ENCODE measurements at places on chromosomes 4 and X.

DNA sequence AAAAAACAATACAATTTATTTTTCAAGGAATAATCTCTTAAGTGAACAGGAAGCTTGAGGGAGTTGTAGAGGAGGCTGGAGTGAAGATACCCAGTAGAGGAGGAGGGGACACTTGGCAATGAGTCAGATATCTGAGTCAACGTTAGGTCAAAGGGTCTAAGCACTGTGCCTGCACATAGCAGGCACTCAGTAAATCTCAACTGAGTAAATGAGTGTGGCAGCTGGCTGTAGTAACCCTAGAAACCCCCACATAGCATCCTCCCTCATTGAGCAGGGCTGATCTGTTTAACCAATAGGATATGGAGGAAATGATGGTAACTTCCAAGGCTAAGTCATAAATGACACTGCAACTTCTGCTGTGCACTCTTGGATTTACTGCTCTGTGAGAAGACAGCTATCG is 186.0 kb upstream of the FAM241A start:
- DNase-seq: no peak

DNA sequence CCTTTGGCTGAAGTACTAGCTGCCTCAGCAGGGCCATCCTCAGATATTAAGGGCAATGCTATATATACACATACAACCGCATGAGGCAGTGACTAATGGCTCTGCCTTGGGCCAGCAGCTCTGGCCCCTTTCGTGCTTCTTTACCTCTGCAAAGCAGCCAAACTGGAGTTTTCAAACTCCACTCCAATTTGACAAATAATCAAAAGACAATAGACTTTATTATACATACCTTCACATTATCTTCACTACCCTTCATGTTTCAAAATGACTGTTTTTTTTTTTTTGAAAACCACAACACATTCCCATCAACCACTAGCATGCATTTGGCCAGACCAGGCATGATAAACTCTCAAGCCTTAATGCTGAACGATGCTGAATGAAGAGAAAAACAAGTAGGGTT is 187.7 kb downstream of the ENOX2 start:
- no peak for DNase-seq

- DNase-seq: no peak
Measured at GRCh38 chr4:155667568-155668511, 1.2 kb downstream of the GUCY1A1 start.

GRCh38 chr4:168683595-168683994 is 186.7 kb downstream of the PALLD start:
- no peak for DNase-seq

DNA sequence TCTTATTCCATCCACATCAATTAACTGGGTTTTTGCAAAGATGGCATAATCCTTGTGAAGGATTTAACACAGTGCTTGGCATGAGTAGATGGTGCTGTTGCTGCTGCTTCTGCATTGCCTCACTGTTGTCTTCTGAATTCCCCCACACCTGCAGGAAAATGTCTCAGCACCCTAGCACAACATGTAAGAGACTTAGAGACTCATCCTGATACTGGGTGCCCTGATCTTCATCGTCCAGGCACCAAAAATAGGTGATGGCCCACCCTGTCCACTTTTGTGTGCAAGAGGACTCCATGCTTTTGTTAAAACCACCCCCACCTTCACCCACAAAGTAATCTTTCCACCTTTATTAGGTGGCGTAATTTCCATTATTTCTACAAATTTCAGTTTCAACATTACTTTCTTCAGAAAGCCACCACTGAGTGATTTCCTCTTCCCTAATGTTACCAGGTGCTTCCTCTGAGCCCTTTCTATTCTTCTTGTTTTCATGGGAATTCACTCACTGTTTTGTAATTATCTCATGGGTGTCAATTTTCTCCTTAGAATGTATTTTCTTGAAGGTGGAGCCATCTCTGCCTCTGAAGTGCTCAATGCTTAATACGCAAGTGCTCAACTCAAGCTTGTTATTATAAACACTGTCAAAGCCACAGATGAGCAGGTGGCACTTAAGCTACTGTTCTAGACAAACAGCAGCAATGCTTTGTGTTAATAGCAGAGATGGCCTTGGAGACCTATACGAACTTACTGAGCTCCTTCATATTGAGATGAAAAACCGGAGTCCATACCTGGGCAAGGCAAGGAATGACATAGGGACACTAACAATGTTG is 89.5 kb downstream of the HS3ST1 start:
- DNase-seq: no peak

DNA sequence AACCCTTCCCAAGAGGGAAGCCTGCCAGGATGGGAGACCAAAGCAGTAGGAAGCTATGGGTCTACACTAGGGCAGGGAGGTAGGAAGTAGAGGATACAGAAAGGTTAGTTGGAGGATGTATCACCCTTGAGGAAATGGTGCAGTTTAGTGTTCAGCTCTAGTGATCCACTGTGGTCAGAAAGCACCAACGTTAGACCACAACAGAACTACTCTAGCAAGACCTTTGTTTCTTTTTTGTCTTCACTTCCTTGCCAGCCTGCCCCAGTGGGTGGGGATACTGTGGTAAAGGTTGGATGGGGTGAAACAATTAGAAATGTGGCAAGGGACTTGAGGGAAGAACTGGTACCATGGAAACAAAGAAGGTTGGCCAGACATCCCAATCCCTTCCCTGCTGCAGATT is 83.3 kb downstream of the DDIT4L start:
- no peak for DNase-seq

GRCh38 chr4:122959981-122960610 is 37.7 kb upstream of the NUDT6 start:
- no peak for DNase-seq

DNA sequence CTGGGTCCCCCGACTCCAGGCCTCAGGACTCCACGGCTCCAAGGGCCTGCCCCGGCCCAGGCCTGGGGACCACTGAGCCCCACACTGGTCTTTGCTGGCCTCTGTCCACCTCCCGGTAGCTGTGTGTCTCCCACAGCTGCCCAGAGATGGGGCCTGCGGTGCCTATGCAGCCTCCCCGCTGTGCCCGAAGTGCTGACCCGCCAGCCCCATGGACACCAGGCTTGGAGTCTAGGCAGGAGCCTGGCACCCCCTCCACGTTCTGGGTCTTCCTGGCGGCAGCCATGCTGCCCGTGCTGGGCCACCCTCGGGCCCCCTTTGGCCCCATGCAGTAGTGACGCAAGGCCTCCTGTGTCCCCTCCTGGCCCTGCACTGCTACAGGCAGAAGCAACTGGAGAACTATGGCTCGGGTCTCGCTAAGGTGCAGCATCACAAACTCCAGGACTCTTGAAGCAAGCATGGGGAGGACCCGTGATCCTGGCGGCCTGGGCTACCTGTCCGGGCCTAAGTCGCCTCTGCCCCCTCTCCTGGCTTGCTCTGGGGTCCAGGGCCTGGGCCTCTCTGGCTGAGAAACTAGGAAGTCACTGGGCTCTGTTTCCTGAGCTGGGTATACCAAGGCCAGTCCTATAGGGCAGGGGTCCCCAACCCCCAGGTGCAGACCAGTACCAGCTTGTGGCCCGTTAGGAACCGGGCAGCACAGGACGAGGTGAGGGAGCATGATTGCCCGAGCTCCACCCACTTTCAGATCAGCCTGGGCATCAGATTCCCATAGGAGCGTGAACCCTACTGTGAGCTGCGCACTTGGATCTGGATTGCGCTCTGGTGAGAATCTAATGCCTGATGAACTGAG is 917 bp downstream of the MYL5 start:
- DNase-seq: no peak

GRCh38 chr4:158808399-158808798 is 39.6 kb downstream of the FNIP2 start:
- no peak for DNase-seq

DNA sequence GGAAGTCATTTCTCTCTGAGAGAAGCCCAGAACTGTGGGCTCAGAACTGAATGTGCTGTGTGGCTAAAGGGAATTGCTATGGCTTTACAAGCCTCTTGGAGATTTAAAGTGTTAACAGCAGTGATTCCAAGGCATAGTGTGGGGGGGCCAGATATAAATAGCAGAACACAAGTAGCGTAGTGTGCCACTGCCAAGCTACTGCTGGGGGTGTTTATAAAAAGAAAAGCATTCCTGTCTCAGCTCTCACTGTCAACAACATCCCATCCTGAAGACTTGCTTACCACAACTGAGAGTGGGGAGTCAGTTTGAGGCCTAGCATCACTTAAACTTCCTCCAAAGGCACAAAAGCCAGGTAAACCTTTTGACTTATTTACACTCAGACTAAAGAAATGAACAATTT is at the start of gene ART3:
ART3 (plus strand) TSS at position 242 of the 400 bp plus-strand sequence. CDS start 1,181 bp downstream, outside the sequence.
- DNase-seq: no peak

DNA sequence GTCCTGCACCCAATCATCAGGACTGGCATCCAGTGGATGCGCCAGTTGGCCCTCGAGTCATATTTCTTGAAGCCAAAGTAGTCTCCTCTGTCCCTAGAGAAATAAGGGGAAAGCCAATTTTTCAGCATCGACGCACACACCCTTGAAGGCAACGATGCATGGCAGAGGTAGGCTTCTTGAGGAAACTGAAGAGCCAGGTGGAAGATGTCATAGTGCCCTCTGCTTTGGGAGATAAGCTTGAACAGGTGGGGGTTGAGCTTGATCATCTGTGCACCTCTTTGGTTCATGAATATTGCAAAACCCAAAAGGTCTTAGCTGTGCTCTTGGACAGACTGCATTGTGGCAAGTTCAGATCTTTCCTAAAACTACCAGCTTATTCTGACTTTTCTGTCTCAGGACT is 34.6 kb upstream of the WDR1 start:
- no peak for DNase-seq

DNA sequence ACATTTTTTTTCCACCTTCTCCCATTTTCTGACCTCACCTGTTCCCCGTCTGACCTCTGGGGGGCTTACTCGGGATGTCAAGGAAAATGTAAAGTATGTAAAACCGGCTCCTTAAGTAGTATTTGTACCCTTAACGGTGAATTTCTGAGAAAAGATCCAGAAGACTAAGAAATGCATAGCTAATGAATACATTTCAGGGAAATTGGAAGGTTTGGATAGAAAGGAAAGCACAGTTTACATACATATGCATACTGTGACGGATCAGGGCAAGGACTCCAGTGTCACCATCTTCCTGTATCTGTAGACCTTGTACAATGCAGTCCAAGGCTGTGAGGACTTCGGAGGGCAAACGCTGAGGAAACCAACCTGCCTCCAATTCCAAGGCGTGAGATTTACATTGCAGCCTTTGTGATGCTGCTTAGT is 2185.9 kb upstream of the TENM3 start:
- no peak for DNase-seq

DNA sequence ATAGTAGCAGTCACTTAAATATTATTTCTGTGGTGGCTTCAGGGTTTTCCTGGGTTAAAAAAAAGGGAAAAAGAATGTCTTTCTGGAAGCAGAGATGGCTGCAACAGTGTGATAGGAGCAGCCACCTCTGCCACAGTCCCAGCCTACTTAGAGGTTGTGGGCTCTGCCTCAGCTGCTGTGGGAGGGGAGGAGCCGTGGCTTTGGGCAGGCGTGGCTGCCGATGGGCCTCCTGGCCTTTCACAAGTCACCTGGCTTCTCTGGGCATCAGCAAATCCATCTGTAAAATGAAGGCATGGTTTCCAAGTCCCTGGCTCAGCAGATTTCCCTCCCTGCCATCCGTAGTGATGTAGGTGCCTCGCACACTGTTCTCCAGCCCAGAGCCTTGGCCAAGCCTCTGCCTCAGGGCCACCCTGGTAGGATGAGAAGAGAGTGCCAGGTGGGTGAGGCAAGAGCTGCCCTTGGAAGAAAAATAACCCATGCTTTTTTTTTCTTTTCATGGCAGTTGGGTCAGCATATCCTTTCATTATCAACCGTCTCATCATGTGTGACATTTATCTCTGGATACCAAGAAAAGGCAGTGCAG is 66.1 kb downstream of the PTTG2 start:
- DNase-seq: no peak

DNA sequence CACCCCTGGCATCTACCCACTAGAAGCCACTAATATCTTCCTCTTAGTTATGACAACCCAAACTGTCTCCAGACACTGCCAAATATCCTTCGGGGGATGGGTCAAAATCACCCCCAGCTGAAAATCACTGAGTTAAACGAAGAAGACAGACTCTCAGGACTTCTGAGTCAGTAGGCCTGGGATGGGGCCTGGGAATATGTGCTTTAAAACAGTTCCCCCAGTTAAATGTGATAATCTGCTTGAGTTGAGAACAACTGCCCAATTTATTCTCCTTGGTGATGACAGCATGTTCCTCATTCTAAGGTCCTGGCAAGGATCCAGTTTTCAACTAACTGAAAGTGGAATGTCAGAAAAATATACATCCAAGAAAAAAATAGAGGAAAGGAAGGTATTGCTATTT is 52.4 kb downstream of the CBLL2 start:
- no peak for DNase-seq

GRCh38 chr4:76066546-76066945 is 8.0 kb upstream of the ART3 start:
- DNase-seq: no peak

DNA sequence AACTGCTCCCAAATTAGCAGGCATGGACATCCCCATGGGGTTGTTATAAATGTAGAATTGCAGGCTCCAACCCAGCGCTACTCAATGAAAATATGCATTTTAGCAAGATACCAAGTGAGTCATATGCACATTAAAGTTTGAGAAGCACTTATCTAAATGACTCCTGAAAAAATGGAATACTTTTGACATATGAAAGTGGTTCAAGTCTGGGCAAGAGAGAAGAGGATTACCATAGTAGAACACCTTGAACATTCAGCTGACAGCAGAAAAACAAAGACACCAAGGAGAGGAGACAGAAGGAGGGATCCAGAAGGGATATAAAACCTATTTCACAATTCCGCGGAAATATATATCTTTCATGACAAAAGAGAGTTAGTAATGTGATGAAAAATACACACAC is 63.2 kb upstream of the CT83 start:
- no peak for DNase-seq

- no peak for DNase-seq
Measured at GRCh38 chr4:144291164-144291563, 150.6 kb upstream of the GYPA start.

- peak; percentile 76 for DNase-seq
Measured at GRCh38 chr4:113452868-113453620, 308.5 kb downstream of the CAMK2D start.

DNA sequence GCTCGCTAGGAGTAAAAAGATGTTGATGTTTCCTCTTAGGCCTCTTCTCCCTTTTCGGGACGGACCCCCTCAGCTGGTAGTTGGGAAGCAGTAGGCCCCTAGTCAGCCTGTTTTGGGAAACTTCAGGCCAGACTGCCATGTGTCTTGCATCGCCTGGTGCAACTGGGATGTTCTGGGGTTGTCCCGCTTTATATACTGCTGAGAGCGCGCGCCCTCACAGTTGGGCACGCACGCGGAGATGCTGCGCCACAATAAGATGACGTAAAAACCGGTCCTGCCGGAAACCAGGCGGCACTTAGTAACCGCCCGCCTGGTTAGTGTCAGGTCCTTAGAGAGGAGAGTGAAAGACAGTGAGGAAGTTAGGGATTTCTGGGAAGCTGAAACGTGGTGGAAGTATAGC is 231.3 kb upstream of the CT83 start:
- DNase-seq: no peak

- DNase-seq: no peak
Measured at GRCh38 chr4:98573791-98574190, 84.6 kb downstream of the TSPAN5 start.

DNA sequence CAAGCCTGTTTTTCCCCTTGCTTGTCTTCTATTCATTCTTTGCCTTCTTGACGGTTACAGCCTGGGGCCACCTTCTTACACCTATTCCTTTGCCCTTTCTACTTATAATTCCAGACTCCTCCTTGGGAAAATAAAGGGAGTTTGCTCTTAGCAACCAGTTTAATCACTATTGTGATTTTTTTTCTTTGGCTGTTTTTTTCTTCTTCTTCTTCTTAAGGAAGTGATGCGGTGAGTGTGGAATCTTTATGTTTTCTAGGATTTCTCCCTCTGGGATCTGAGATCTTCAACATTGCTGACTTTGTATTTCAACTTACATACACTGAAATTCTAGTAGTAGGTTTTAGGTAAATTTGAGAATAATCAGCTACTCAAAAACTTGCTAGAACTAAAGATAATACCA is 1.1 kb upstream of the KLHL13 start:
- no peak for DNase-seq

Data from non-pigmented ciliary epithelial cell (primary cell).